ENCODE measurements at places on chromosomes 4 and X.

- DNase-seq = peak; percentile 39
These were observed 774 bp downstream of the FAM193A start for GRCh38 chr4:2537011-2537830.

DNA sequence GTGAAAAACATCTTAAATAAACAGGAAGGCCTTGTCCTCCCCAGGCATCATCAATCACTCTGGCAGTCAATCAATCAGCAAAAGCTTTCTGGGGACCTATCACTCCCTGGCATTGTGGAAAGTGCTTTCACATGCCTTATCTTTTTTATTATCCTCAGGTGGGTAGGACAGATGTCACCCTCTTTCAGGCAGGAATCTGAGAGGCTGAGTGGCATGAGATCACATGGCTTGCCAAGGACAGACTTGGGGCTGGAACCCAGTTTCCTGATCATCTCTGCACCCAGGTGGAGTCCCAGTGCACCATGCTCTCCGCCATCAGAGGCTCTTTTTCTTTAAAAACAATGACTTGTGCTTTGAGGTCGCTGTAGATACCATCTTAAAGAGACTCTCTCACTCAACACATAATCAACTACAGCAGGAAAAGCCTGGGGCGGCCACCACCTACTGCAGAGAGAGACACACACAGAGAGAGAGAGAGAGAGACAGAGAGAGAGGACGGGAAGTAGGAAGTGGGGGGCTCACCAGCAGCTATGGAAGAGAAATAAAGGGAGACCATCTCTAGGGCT lies 282.7 kb downstream of the PTTG2 start:
- no peak for DNase-seq

DNA sequence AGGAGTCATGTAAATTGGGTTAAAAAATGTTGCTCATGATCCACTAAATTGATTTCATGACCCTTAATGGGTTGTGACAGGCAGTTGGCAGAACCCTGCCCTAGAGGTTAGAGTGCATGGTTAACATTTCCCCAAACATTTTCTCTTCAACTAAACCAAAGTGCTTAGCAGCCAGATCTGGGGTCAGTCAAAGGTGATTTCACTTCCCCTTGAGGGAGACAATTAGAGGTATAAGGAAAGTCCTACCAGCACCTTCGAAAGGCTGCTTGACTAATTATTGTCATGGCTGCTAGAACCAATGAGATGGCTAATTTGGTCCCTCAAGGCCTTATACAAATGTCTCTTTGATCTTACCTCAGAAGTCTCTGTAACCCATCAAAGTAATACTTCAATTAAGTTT lies 30.9 kb upstream of the INTS6L start:
- no peak for DNase-seq

- DNase-seq = peak; percentile 66
These were observed 43.3 kb upstream of the PRDM8 start for GRCh38 chr4:80153874-80154544.

GRCh38 chrX:153357877-153358276 lies 23.9 kb downstream of the ZNF275 start:
- DNase-seq = no peak

- no peak for DNase-seq
These were observed 237.8 kb downstream of the ADGRL3 start for GRCh38 chr4:61437923-61438322.

DNA sequence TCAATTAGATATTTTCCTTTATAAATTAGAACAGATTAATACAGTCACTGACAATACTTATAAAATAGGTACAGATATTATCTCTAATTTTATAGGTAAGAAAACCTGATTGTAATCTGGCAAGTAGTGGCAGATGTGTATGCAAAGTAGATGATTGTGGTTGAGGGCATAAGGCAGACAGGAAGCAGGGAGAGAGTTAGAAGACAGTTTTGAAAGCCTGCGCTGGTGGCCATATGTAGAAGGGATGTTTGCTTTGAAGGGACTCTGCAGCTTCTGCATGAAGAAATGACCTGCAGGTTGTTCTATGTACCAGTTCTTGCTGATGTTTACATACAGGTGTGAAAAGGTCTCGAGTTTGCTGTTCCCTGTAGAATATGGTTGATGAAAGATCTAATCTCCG lies 416.3 kb upstream of the SLIT2 start:
- DNase-seq = no peak
